ENCODE measurements at places on chromosomes 7 and 10. TPM values are rescaled to one million over a fixed set of nuclear protein-coding genes. Genes with fewer than 3 reads are reported as not detected.

GRCh38 chr7:30596014-30596641, 1.4 kb downstream of the GARS1 start:
- no peak for DNase-seq

- no peak for DNase-seq
Measured at GRCh38 chr7:4331711-4332110, 350.4 kb upstream of the FOXK1 start.

GRCh38 chr10:132395704-132396493, 1.1 kb upstream of the PWWP2B start:
- no peak for DNase-seq

DNA sequence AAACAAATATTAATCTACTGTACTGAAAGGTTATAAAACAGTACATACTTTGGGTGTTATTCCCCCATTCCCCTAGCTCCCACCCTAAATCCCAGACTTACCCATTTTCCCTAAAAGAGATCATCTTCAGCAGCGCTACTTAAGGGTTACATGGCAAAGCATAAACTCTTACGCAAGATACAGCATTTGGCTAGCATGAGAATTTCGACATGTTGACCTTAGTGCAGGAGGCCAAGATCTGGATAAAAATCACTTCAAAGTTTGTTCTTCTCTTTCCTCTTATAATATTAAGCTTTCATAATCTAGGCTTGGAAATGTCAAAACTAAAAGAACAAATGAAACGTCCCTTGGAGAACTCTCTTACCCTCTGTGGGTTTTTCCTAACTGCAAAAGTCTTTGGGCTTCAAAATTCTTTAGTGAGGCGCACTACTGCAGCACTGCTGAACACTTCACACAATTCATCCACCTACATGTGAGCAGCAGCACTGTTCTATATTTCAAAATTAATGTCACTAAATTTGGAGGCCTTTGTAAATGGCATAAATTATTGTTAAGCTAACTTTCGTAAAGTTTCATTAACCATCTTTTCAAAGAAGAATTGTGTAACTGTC, 59.5 kb upstream of the PDLIM1 start:
- peak; percentile 26 for DNase-seq

The CALHM1 gene
- not detected for total RNA-seq
